Nephron progenitor cell (in vitro differentiated cells): ENCODE measurements at places on chromosomes 5 and 9.

DNA sequence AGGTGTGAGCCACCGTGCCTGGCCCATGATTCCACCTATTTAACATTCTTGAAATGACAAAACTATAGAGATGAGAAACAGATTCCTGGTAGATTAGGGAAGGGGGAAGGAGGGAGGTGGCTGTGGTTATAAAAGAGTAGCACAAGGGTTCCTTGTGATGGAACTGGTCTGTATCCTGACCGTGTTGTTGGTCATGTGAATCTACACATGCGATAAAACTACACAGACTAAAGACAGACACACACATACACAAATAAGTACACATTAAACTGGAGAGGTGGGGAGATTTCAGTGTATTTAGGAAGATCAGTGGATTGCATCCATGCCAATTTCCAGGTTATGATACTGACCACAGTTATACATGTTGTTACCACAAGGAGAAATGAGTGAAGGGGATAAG, 60.9 kb downstream of the RNF130 start:
- no peak for DNase-seq

GRCh38 chr9:134492281-134492691, 149.3 kb upstream of the COL5A1 start:
- no peak for DNase-seq

- no peak for DNase-seq
Observed at GRCh38 chr5:154365823-154366222, 80.0 kb upstream of the SAP30L start.

DNA sequence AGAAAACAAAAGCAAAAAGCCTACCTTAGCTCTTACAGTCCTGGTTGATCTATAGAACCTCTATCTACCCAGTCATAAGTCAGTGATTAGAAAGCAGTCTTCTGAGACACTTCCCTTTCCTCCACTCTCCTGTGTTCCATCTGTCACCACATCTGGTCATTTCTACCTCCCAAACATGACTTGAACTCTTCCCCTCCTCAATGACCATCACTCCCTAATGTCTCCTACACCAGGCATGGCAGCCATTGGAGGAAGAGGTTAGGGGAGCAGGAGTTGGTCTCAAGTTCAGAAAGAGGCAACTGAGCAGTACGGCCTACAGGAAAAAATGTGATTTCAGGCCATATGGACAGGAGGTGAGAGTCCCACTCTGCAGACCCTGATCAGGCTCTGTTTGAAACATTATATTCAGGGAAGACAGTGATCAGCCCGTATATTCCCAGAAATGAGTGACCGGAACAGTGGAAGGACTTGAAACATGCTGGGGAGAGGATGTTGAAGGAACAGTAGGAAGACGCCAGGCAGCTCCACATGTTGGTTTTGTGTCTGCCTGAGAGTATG, 12.0 kb downstream of the ABLIM3 start:
- no peak for DNase-seq

GRCh38 chr9:8684978-8685708, 885.6 kb upstream of the DMAC1 start:
- no peak for DNase-seq

- no peak for DNase-seq
Observed at GRCh38 chr5:142016556-142016955, 3.7 kb upstream of the GNPDA1 start.

- no peak for DNase-seq
Observed at GRCh38 chr5:148202531-148203203, at the start of gene SPINK6. Gene SPINK6 (plus strand): TSS chr5:148203042. CDS start chr5:148203097, 55 bp downstream.

- DNase-seq: no peak
Observed at GRCh38 chr9:83986195-83986594, 5.6 kb downstream of the RMI1 start.

DNA sequence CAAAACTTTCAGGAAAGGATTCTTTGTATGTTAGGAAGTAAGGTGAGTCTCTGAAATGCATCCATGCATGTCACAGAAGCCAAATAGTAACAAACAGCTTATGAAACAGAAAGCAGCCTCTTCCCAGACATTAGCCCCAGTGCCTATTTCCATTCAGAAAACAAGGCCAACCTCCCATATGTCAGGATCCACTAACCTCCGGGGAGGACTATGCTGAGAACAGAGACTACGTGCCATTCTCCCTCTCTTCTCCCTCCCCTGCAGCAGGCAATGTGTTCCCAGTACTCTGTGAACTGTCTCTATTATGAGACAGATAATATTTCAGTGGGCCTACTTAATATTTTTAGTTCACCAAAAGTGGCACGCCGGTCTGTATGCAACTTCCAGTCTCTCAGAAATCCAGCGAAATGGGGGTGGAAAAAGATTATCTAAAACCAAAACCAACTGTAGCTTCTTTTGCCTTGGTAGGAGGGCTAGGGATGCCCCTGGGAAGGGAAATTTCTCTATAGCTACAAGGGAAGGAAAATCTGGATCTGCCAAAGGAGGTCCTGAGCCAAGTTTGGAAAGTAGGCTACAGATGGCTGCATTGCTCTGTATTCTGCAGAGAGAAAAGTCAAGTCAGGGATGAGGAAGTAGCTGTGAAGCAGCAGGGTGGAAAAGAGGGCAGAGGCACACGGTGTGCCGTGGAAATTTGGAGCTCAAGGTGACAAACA, 42.0 kb downstream of the VLDLR start:
- no peak for DNase-seq

GRCh38 chr9:14270358-14271092, 43.4 kb downstream of the NFIB start:
- DNase-seq: no peak

GRCh38 chr5:126868338-126869004, 91.5 kb downstream of the LMNB1 start:
- DNase-seq: no peak

DNA sequence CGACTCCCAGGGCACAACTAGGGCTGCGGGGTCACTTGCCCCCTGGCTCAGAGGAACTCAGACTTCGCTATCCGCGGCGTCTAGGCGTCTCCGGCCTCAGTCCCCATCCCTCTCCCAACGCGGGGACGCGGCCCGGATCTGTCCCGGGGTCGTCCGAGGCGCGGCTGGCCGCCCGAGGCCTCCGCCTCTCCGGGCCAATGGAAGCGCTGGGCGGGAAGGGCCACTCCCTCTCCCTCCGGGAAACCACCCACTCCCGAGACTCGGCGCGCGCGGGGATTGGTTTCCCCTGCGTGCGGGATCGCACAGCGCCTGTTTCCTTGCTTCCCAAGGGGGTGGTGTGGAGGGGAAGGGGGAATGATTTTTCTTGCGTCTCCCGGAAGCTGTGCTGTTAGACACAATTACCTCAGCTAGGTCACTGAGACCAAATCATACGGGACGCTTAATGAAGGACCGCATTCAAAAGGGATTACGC, 38.3 kb downstream of the NR2F1 start:
- peak; percentile 81 for DNase-seq

DNA sequence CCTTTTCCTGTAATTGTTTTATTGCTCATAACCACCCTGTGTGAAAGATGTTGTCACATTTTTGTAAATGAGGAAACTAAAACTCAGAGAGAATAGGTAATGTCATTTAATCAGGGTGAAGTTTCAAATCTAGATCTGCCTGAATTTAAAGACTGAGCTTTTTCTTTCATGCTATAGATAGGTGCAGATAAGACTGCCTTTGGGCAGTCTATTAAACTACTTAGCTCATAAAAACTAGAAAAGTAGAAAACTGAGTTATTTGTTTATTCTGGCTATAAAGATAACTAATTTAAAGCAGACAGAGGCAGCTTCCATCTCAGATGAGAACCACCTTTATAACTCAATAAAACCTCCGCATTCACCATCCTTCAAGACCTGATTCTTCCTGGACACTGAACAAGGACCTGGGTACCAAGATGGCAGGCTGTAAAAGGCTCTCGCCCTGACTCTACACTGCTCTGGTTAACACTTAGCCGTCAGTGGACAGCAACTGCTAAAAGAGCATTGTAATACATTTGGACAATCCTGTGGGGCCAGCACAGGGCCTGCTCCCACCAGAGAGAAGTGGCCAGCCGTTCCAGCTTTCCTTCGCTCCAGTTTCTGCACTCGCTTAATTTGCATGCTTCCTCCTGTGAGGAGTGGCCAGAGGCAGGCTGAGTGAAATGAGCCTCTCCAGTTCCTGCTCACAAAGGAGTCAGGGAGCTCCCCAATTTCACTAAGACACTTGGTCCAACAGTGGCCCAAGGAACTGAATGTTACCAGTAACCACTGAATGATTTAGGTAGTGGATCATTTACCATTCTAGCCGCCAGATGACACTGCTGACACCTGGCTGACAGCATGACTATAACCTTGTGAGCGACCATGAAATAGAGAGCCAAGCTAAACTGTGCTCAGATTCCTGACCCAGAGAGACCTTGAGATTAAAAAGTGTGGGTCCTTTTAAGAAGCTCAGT, 566.4 kb downstream of the EFNA5 start:
- DNase-seq: peak; percentile 19

DNA sequence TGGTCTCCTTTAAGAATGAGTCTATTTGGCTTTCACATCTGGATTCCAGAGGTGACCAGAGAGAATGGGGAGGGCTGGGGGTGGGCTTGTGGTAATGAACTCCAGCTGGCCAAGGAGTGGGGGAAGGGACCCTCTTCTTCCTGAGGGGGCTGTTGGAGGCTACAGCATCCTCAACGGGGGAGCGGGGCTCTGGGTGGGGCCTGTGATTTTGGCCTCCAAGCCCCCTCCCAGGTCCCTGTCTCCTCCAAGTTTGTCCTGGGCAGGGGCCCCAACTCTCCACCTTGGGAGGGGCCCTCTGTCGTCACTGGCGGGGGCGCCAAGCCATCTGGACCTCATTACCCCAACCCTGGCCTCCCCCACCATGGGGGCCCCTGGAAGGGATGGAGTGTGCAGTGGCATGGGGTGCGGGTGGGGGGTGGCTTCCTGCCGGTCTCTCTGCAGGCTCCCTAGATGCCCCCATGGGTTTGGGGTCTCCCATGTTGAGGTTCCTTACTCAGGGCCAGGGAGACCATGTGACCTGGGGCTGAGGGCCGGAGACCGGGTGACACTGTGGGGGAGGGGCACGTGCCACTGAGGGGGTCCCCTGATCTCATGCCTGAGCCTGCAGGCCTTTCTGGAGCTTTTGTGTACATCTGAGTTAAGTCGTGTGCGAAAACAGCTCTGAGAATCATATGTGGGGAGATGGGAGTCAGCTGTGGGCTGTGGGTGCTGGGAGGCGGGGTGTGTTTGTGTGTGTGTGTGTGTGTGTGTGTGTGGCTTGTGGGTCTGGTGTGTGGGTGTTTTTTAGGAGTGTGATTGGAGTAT, 32.4 kb downstream of the GOLGA2 start:
- DNase-seq: no peak

GRCh38 chr5:5363045-5363444, 59.4 kb upstream of the ICE1 start:
- DNase-seq: no peak

GRCh38 chr5:59517926-59518585, 375.5 kb downstream of the PDE4D start:
- no peak for DNase-seq
